Bladder microvascular endothelial cell (primary cell): ENCODE measurements at places on chromosomes 1 and 21. TPM values are rescaled to one million over a fixed set of nuclear protein-coding genes. Genes with fewer than 3 reads are reported as not detected.

CD48 gene
- not detected in 2 replicates for total RNA-seq

AKT3 gene
- total RNA-seq = 42.6 and 101 TPM in 2 replicates

BNIPL gene
- total RNA-seq = under 0.01 and 0.57 TPM in 2 replicates

FAM177B gene
- not detected in 2 replicates for total RNA-seq

LEFTY2 gene
- total RNA-seq = not detected in 2 replicates

OR2AK2 gene
- not detected in 2 replicates for total RNA-seq

DNALI1 gene
- total RNA-seq = 0.65 and 1.2 TPM in 2 replicates

OR10Z1 gene
- total RNA-seq = not detected in 2 replicates

OPTC gene
- not detected in 2 replicates for total RNA-seq

LCE2B gene
- not detected in 2 replicates for total RNA-seq

AIRE gene
- total RNA-seq = not detected in 2 replicates

PLPP3 gene
- total RNA-seq = 11.5 and 35.7 TPM in 2 replicates

SORT1 gene
- 14.9 and 32.0 TPM in 2 replicates for total RNA-seq

PDPN gene
- 0.49 and 155 TPM in 2 replicates for total RNA-seq

ANGEL2 gene
- total RNA-seq = 25.9 and 43.7 TPM in 2 replicates

SELENBP1 gene
- 2.4 and 3.7 TPM in 2 replicates for total RNA-seq

TFF2 gene
- not detected in 2 replicates for total RNA-seq

FCGR2B gene
- total RNA-seq = not detected in 2 replicates

IRF6 gene
- total RNA-seq = 1.5 and 1.9 TPM in 2 replicates

GCLM gene
- 18.4 and 18.8 TPM in 2 replicates for total RNA-seq

CHD5 gene
- under 0.01 TPM in 1 of 2 replicates, not detected in the other for total RNA-seq

CSMD2 gene
- under 0.01 and 0.19 TPM in 2 replicates for total RNA-seq

SMAP2 gene
- 2.8 and 7.2 TPM in 2 replicates for total RNA-seq

UMODL1 gene
- total RNA-seq = not detected in 2 replicates

CFH gene
- total RNA-seq = 12.6 and 14.9 TPM in 2 replicates

CELF3 gene
- total RNA-seq = not detected in 2 replicates

HLX gene
- total RNA-seq = 21.0 and 68.6 TPM in 2 replicates

OR14K1 gene
- not detected in 2 replicates for total RNA-seq

SH2D5 gene
- 0.16 and 1.4 TPM in 2 replicates for total RNA-seq

NBPF4 gene
- total RNA-seq = not detected in 2 replicates

OR2T11 gene
- total RNA-seq = not detected in 2 replicates

CTSE gene
- not detected in 2 replicates for total RNA-seq

CCDC181 gene
- total RNA-seq = not detected in 2 replicates

FHAD1 gene
- total RNA-seq = 0.16 and 0.19 TPM in 2 replicates

RPE65 gene
- not detected in 2 replicates for total RNA-seq

UTS2 gene
- not detected in 2 replicates for total RNA-seq

C1orf185 gene
- not detected in 2 replicates for total RNA-seq

FCN3 gene
- total RNA-seq = 0.32 TPM in 1 of 2 replicates, not detected in the other

TSPEAR gene
- 0.19 TPM in 1 of 2 replicates, not detected in the other for total RNA-seq

PLA2G2C gene
- total RNA-seq = not detected in 2 replicates

BRINP3 gene
- not detected in 2 replicates for total RNA-seq

LYPD8 gene
- total RNA-seq = not detected in 2 replicates

OR2T33 gene
- total RNA-seq = not detected in 2 replicates

TSSK3 gene
- 0.13 TPM in 1 of 2 replicates, not detected in the other for total RNA-seq

CXADR gene
- total RNA-seq = 1.3 and 76.5 TPM in 2 replicates

MAN1C1 gene
- 0.25 and 0.49 TPM in 2 replicates for total RNA-seq

ZNF672 gene
- 13.8 and 18.9 TPM in 2 replicates for total RNA-seq
